ENCODE measurements at places on chromosomes 11 and 22.

- DNase-seq = no peak
Measured at GRCh38 chr22:45268167-45268957, 16.4 kb upstream of the UPK3A start.

GRCh38 chr11:133619973-133620372 is 87.7 kb upstream of the OPCML start:
- DNase-seq = no peak

DNA sequence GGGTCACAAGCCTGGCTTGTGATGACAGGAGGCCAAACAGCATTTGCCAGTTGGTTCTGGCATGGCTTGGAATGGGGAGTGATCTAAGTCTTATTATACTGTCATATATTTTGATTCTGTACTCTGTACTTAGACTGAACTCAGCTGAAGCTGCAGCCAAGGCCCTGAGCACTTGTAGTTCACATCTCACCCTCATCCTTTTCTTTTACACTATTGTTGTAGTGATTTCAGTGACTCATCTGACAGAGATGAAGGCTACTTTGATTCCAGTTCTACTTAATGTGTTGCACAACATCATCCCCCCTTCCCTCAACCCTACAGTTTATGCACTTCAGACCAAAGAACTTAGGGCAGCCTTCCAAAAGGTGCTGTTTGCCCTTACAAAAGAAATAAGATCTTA is 843 bp downstream of the OR56B1 start:
- no peak for DNase-seq

GRCh38 chr11:123122852-123123251 is 60.9 kb upstream of the HSPA8 start:
- no peak for DNase-seq

DNA sequence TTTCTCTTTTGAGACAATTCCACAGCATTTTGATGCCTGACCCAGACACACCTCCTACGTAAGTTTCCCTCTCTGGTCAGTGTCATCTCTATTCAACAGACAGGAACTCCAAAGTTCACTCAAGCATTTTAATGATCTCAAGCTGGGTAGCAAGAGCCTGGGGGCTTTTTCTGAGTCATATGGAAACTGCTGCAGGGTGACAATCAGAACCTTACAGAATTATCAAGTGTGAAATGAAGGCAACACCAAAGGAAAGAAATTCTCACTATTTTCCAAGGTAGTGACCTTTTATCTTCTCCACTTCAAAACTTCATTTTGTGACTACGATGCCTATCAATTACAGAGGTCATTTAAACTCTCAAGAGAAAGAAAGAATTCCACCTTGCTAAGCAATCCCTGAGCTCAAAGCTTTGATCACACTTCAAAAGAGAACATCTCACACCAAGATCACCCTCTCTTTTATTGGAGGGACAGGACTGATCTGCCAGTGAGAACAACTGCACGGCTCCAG is 229.0 kb upstream of the ZC3H12C start:
- no peak for DNase-seq

Data from stimulated activated CD8-positive, alpha-beta memory T cell treated with anti-CD3 and anti-CD28 coated beads, Interleukin-4, amount 100 ng/mL, for 4 hours (primary cell).